ENCODE measurements at places on chromosomes 2 and 18.

- no peak for DNase-seq
These were observed 92.3 kb downstream of the B3GNT2 start for GRCh38 chr2:62287899-62288880.

GRCh38 chr2:23208339-23208738 lies 176.6 kb upstream of the KLHL29 start:
- DNase-seq: no peak

DNA sequence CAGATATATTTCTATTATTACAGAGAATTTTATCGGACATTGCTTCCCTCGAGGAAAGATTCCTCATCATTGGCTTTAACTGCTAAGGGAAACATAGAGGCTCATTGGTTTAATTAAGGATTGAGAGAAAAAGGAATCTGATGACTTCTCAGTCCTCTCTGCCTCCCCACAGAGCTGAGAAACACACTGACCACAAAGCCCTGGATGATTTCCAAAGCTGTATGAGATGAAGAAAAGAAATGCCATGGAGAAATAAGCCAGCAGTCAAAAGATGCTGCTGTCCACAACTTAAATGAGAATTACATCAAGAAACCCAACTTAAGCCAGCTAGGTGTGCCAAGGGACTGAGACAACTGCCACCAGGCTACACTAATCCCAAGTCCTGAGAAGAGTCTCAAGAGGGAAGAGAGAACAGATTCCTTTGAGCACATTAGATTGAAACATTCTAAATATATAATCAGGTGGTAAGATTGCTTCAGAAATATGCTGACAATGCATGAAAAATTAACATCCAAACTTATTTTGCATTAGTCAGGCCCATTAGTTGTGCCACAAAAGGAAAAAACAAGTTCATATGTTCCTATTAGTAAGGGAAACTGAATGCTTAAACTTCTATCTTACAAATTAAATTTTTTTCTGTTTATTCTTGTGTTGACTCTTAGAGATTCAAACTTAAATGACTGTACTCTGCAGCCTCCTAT lies 308.1 kb upstream of the CYRIA start:
- DNase-seq: no peak

DNA sequence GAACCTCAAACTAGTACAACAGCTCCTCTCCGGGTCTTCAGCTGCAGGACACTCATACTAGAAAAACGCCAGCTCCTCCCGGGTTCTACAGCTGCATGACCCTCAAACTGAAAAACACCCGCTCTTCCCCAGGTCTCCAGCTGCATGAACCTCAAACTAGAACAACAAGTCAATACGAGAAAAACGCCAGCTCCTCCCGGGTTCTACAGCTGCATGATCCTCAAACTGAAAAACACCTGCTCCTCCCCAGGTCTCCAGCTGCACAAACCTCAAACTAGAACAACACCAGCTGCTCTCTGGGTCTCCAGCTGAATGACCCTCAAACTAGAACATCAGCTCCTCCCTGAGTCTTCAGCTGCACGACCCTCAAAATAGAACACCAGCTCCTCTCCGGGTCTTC lies 315.0 kb upstream of the TFPI start:
- no peak for DNase-seq

- DNase-seq: no peak
These were observed 146.6 kb downstream of the HAUS1 start for GRCh38 chr18:46250812-46251173.
